ENCODE measurements at places on chromosomes 13 and 19. TPM values are rescaled to one million over a fixed set of nuclear protein-coding genes. Genes with fewer than 3 reads are reported as not detected.

GRCh38 chr13:51998723-51999509 is 12.3 kb downstream of the ATP7B start:
- DNase-seq = no peak

PRR20C gene
- total RNA-seq = not detected

WASF3 gene
- 45.4 TPM for total RNA-seq

DNA sequence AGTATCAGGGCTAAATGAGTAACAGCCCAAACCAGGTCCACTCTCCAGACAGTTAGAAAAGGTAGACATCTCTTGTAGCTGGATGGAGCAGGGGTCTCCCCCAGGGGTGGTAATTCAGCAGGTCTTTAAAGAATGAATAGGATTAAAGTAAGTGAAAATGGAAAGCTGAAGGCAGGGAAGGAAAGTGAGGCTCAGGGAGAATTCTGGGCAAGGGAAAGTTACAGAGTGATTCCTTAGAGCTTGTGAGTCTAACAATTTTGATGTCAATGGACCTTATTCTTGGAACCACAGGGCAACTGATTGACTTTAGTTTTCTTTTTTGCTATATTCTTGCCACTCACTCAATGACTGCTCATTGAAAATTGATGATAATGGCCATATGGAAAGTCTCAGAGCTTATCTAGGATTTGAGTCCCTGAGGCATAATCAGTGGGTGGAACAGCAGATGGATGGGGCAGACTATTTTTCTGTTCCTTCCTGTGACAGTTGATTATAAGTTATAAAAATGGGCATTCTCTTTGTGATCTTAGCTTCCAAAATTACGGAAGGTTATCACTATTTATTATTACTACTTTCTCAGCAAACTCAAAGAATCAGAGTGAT is 76.9 kb downstream of the LRCH1 start:
- no peak for DNase-seq

DNA sequence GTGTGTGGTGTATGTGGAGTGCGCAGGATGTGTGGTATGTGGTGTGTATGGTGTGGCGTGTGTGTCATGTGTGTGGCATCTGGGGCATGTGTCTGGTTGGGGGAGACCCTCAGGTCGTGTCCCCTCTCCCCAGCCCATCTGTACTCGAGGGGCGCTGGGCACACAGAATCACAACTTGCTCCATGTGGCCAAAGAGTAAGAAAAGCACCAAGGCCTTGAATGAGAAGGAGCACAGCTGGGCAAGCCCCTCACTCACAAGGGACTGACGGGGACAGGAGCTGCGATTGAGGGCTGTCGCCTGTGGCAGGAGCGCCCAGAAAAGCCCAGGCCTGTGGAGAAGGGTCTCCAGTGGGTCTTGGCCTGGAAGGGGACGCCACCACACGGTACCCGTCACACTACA is 62.8 kb downstream of the PEPD start:
- DNase-seq = no peak

GRCh38 chr19:55474269-55475265 is 1.9 kb upstream of the ZNF628 start:
- no peak for DNase-seq

ERICH6B gene
- not detected for total RNA-seq

DNA sequence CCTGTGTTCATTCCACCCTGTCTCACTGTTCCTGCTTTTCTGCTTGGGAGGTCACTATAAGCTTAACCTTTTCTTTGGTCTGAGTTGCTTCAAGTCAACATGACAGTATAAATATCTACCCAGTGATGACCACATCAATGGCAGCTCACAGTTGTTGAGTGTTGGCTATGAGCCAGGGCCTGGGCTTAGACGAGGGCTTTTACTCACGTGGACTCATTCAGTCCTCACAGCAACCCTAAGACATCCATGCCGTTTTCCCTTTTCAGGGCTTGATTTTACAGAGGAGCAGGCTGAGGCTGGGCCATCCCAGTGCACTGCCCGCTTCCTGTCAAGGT is 10.2 kb upstream of the CCDC97 start:
- peak; percentile 51 for DNase-seq

FUT2 gene
- not detected for total RNA-seq

- DNase-seq = no peak
These were observed 163.4 kb upstream of the GPR12 start for GRCh38 chr13:26923824-26924605.

- DNase-seq = peak; percentile 41
These were observed 7.1 kb upstream of the CIRBP start for GRCh38 chr19:1261798-1262622.

DNA sequence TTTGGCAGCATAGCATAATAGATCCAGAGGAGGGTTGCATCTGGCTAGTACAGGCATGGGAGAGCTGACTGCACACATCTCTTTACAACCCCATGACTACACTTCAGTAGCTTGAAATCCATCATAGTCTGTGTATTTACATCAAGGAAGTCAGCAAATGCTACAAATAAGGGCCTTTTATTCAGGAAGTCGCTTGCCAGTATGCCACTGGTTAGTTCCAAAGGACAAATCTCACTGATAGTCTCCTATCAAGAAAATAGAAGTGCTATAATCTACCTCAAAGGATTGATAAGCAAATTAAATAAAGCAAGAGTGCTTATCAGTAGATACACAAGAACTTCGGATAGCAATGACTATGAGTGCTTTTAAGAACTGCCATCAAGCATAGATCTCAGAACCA is 112.7 kb downstream of the KLF12 start:
- no peak for DNase-seq

- no peak for DNase-seq
These were observed 3.1 kb upstream of the GJB2 start for GRCh38 chr13:20195801-20196200.

ZNF492 gene
- 0.42 TPM for total RNA-seq

LIM2 gene
- total RNA-seq = not detected

DNA sequence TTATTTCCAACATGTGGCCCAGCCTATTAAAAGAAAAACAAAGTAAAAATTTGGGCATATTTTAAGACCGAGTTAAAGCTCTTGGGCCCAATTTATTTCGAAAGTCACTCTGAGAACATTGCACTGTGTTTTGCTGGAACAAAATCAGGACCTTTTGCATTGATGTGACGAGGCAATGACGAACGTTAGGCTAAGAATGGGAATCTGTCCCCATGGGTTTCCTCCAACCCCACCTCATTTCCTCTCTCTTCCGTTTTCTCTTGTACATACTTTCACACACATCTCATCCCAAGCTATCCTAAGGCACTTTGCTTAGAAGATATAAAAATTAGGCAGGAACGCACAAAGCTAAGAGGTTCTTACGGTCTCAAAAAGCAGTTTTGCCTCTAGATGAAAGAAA is 22.1 kb downstream of the EDNRB start:
- peak; percentile 38 for DNase-seq

FLT1 gene
- 28.2 TPM for total RNA-seq
